Mononuclear cell (primary cell): ENCODE measurements at places on chromosomes 3 and 15. TPM values are rescaled to one million over a fixed set of nuclear protein-coding genes. Genes with fewer than 3 reads are reported as not detected.

NPAP1 gene
- not detected for total RNA-seq

TIPIN gene
- total RNA-seq = 5.5 TPM

MYEF2 gene
- total RNA-seq = 14.1 TPM

NLGN1 gene
- total RNA-seq = 0.10 TPM

PIGZ gene
- total RNA-seq = 1.0 TPM

SMCO1 gene
- total RNA-seq = not detected

GABRA5 gene
- 0.31 TPM for total RNA-seq

MAPKAPK3 gene
- total RNA-seq = 70.8 TPM

HES1 gene
- 22.9 TPM for total RNA-seq

CACNA2D3 gene
- total RNA-seq = 2.0 TPM
